NCI-H2029 treated with DMSO at 0.1 percent for 48 hours (cell line): ENCODE measurements at places on chromosomes 16 and 17.

- DNase-seq = no peak
These were observed 9.1 kb upstream of the SLC47A2 start for GRCh38 chr17:19725486-19725885.

GRCh38 chr17:59371416-59372100 is 40.1 kb downstream of the YPEL2 start:
- DNase-seq = no peak

DNA sequence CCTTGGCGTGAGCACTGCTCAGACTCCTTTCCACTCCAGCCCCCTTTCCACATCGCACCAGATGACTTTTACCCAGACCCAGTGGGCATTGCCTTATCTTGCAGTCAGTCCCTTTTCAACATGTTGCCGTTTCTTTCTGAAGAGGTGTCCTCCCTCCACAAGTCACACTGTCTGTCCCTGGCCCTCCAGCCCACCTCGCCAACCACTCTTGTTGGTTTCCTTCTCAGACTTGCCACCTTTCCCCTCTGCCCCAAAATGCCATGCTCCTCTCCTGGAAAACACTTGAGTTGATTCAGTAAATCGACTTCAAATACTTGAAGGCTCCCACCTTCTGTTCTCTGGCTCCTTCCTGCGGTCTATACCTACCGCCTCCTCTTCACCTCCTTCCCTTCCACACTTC is 7.5 kb upstream of the ADAM11 start:
- no peak for DNase-seq

- DNase-seq = no peak
These were observed 14.5 kb upstream of the RNF222 start for GRCh38 chr17:8412089-8412488.

GRCh38 chr17:73495641-73496040 is 148.6 kb downstream of the SDK2 start:
- DNase-seq = no peak

DNA sequence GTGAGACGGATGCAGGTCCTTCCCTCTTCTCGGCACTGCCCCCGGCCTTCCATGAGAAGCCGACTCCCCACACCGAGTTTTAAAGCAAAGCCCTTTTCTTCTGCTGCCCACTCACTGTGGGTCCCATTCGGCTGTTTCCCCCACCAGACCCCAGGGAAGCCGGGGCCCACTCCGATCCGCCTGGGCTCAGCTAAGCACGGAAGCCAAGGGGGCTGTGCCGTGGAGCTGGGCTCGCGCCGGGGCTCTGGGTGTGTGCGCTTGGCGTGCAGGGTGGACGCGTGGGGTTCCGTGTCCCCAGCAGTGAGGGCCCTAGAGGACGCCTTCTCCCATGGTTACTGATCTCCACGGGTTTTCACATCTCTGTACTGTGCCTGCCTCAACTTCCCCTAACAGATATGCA is 68.5 kb downstream of the KLHDC4 start:
- no peak for DNase-seq
